ENCODE measurements at places on chromosomes 5 and 9.

DNA sequence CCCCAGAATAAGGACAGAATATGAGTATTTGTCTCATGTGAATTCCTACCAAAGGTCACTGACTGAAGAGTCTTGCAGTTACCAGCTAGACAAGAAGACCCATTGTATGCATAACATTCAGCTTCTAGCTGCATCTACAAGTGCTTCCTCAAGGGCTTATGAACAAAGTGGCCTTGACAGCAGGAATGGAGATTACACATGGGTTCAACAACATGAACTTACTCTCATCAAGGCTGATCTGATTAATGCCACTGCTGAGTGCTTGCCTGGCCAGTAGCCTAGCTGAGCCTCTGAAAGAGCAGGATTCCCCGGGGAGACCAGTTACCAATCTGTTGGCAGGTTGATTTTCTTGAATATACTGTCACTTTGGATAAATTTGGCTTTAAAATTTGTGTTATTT, 76.7 kb upstream of the CHD1 start:
- DNase-seq = no peak

DNA sequence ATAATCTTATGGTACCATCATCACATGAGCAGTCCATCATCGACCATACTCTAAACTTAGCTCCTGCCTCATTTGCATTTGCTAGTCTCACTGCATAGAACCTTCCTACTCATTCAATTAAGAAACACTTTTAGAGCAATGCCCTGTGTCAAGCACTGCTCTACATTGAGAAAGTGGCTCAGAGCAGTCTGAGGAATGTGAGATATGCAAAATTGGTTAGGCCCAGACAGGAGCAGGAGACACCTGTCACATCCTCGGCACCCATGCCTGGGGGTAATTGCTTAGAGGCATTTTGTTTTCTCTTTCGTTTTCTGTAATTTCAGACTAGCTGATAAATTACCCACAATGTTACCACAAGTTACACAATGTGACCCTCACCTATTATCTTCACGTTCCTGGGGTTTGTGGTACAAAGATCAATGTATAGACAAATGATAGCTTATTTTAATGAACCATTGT, 4.9 kb upstream of the RARS1 start:
- DNase-seq = peak; percentile 24

DNA sequence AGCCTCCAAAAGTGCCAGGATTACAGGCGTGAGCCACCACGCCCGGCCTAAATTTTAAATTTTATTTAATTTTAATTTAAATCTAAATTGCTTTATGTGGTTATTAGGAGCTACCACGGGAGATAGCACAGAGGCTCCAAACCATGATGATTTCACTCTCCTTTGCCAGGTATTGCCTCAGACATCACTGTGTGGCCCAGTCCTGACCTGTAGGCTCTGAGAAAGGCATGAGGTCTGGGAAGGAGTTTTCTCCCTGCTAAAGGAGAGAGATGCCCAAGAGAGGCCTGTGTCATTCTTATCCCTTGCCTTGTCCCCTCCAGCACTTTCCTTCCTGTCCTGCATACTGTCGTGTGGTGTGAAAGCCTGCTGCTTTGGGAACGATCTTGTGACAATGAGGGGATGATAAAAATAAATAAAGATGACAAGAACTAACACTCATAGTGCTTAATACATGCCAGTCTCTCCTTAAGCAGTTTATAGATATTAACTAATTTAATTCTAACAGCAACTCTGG, 37.0 kb upstream of the BASP1 start:
- DNase-seq = no peak

DNA sequence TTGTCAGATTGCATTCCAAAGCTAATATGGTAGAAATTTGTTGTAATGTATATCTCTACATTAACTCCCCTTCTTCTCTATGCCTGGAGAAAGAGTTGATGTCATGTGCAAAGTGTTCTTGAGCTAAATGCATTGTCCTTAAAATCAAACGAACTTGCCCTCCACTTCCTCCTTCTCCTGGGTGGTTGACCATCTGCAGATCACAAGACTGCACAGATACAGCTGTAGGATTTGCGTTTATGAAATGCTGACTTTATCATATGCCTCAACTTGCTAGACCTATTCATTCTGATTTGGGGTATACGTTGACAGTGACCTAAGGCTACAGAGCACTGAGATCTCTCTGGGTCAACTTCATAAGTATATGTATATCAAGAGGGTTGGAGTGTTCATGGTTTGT, 8.3 kb downstream of the TRIM32 start:
- DNase-seq = peak; percentile 56

DNA sequence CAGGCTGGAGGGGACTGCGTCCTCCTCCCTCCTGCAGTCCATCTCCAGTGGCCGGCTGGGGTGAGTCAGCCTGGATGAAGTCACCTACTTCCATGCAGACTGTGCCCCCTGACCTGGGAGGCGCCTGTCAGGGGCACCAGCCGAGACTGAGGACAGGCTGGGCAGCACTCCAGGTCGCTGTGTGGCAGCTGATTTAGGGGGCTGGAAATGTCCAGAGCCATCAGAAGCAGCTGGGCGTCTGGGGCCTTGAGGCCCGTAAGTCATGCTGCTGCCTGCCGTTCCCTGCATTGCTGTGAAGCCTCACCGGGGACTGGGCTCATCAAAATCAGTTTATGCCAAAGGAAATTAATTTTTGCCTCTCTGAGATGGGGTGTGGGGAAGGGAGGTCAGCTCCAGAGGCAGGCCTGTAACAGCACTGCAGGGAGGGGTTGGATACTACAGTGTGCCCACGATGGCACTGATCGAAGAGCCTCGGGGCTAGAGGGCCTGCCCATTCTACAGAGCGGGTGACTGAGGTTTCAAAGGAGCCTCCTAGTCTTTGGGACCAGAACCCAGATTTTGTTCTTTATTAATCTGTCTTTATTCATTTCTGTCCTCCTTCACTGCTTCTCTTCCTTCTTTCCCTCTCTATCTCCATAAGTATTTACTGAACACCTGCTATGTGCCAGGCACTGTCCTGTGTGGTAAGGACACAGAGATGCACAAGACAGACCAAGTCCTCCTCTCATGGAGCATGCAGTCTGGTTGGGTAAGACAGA, 70.4 kb upstream of the PSD2 start:
- no peak for DNase-seq

- DNase-seq = no peak
Measured at GRCh38 chr9:16315720-16316119, 554.8 kb downstream of the BNC2 start.

DNA sequence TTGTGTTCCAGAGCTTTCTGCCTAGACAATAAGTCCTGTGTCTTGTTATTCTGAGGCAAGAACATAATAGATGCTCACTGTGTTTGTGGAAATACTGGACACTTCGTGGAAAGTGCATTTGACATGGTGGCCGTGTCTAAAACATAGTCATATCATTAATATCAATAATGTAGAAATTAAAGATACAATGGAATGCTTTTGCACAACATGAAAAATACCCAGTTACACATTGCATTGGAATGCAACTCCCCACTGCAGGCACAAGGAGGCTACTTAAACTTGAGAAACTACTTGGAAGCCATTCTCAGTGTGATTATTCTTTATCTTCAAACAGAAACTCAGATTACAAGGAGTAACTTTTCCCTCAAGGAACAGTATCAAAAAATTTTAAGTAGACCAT, 145.3 kb upstream of the ZNF462 start:
- DNase-seq = no peak

DNA sequence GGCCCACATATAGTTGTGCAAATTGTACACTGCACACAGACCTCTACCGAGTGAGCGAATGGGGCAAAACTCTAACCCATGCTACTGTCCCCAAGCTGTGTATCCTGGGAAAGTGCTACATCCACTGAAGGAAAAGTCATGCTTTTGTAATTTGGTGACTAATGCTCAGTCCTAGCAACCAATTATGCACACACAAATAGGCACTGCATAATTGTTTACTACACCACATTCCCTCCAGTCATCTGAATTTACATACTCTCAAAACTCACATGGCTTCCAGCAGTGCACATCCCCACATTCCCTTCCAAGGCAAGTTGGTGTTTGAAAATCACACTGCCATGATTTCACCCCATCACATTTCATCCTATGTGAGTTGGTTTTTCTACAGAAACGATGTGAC, 125.9 kb upstream of the OSMR start:
- no peak for DNase-seq

DNA sequence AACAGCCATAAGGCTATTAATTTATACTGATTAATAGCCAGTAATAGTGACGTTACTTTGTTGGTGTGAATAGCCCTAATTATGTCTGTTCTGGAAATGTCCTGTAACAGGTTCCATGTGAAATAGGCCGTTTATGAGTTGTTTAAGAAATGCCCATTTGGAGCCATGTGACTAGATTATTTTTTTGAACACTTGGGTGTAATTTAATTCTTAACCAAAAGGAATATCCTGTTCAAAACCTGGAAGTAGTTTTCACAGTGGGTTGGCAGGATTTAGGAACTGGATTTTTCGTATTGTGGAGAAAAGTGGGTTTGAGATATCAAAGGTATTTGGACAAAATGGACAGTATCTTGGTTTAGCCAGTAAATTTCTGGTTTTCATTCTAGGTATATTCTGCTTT, 1.3 kb downstream of the TENT2 start:
- DNase-seq = peak; percentile 25

DNA sequence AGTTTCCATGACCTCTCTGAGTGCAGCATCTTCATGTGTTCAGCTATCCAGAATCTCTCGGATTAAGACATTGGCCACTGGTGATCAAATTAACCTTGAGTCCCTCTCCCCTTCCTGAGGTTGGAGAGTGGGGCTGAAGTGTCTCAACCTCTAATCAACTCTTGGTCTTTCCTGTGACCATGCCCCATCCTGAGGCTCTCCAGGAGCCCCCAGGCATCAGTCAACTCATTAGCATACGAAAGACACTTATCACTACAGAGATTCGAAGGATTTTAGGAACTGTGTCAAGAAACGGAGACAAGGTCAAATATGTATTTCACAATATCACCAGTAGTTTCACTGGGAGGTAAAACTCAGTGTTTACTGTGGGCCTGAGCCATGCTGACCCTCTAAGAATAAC, 130.2 kb upstream of the CCDC152 start:
- DNase-seq = no peak

- DNase-seq = no peak
Measured at GRCh38 chr5:67195406-67196275, 958 bp downstream of the CD180 start.

- DNase-seq = no peak
Measured at GRCh38 chr5:114988096-114988495, 181.6 kb downstream of the TRIM36 start.

GRCh38 chr5:158142156-158142555, 283.2 kb upstream of the CLINT1 start:
- DNase-seq = no peak

- DNase-seq = no peak
Measured at GRCh38 chr9:4241552-4241951, 58.3 kb downstream of the GLIS3 start.

GRCh38 chr5:2128686-2129355, 246.1 kb upstream of the IRX4 start:
- no peak for DNase-seq

DNA sequence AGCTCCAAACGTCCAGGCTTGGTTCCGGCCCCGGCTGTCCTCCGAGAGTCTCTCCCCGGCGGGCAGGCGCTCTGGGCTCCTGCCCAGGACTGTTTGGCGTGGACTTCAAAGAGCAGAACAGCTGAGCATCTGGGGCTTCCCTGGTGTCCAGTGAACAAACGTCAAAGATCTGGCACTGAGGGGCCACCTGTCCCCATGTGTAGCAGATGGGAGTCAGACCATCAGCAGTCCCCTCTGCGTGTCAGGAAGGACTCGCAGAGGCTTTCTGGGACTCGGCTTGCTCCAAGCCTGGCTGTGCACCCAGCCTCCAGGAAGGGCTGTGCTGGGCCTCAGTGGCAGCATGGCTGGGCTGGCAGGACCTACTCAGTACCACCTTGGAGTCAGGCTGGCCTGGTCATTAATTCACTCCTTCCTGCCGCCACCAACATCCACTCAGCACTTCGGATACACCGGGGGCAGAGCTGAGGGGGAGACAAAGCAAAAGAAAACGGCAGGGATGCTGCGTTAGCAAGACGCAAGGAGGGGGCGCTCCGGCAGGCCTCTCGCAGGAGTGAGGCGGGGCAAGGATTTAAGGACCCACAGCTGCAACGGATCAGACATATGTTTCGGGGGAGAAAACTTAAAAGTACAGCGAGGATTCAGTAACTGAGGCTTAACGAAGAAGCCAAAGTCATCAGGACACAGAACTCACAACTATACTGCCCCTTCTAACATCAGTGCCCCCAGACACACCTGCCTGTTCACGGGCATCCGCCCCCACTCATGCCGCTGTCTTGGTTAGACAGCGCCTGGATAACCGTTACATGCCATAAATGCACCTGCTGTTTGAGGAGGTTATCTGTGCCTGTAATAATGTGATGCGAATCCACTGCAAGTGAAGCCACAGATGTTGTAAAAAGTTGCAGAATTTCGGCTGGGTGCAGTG, 164.5 kb upstream of the PHYKPL start:
- DNase-seq = no peak

GRCh38 chr5:26482076-26482809, 556.1 kb downstream of the CDH9 start:
- DNase-seq = no peak

GRCh38 chr5:133132717-133133116, 80.9 kb downstream of the HSPA4 start:
- DNase-seq = no peak

GRCh38 chr5:178576591-178577351, 13.4 kb downstream of the COL23A1 start:
- no peak for DNase-seq

GRCh38 chr5:143054480-143054941, 284.3 kb downstream of the ARHGAP26 start:
- DNase-seq = peak; percentile 56

DNA sequence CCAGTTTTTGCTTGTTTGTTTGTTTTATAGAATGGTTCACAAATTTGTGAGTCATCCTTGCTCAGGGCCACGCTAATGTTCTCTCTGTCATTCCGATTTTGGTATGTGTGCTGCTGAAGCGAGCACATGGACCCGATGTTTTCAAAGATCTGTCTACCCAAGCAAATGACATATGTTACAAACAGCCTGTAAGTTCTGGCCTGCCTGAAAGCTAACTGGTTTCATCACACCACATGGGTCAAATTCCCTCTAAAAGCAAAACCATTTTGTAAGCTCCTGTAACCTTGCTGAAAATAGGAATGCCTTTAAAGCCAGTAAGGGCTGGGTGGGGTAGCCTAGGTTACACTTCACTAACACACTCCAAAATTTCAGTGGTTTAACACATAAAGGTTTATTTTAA, 25.4 kb downstream of the DMRT3 start:
- no peak for DNase-seq

DNA sequence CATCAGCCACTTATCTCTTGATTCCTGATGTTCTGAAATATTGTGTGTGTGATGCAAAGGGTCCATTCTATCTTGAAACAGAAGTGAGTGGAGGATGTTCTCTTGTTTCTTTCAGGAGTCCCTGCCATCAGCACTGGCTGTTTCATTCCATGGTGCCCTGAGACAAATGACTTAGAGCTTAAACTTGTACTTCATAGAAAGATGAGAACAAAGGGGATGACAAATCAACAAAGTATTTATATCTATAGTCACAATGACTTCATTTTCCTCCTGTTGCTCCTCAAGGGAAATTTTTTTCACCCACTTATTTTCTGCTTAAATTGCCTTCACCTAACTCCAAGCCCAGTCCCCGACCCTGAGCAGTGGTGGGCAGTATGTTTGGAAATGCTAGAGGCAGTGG, 171.6 kb downstream of the TARS1 start:
- no peak for DNase-seq

GRCh38 chr5:155085282-155085989, 71.9 kb downstream of the KIF4B start:
- no peak for DNase-seq

- DNase-seq = no peak
Measured at GRCh38 chr9:97480174-97480573, 21.3 kb upstream of the TMOD1 start.
